ENCODE measurements at places on chromosomes 12 and 14. TPM values are rescaled to one million over a fixed set of nuclear protein-coding genes. Genes with fewer than 3 reads are reported as not detected.
A peak's percentile ranks its signal among the peaks of the same experiment; 100 is the strongest.

IRAK3 gene
- not detected for total RNA-seq

SIVA1 gene
- total RNA-seq: 519 TPM

TMEM233 gene
- total RNA-seq: not detected

KLRF1 gene
- not detected for total RNA-seq

CABP1 gene
- total RNA-seq: not detected

TMEM119 gene
- total RNA-seq: not detected

SLC39A5 gene
- total RNA-seq: not detected

CCND2 gene
- total RNA-seq: not detected

MYO1H gene
- not detected for total RNA-seq

SLC39A2 gene
- not detected for total RNA-seq

INSM2 gene
- total RNA-seq: 0.07 TPM

CLEC4A gene
- not detected for total RNA-seq

OTX2 gene
- not detected for total RNA-seq

ARG2 gene
- total RNA-seq: 1.1 TPM

GRCh38 chr14:58709949-58710348, 72.2 kb downstream of the DACT1 start:
- no peak for DNase-seq

GRCh38 chr14:74425525-74426201, 347 bp downstream of the SYNDIG1L start:
- DNase-seq: peak; percentile 30

GRCh38 chr12:39780913-39781446, 161.4 kb upstream of the ABCD2 start:
- DNase-seq: peak; percentile 8

DNA sequence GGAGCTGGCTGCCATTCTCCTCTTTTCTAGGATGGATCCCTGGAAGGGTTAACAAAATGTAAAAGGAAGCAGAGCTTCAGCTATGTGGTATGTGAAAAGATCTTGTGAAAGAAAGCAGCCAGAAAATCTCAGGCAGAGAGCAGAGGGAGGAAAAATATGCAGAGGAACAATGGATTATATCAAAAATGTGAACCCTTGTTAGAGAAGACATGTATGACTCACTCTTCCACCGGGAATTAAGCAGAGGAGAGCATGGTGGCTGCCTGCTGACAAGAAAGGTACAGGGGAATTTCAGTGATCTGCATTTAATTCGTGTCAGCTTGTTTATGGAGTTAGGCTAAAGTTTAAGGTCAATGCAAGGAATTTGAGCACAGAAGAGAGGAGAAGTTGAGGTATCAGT, 46.3 kb downstream of the KCNA1 start:
- no peak for DNase-seq

GRCh38 chr14:66135831-66136230, 350.3 kb upstream of the CCDC196 start:
- no peak for DNase-seq

GRCh38 chr12:50508970-50509663, 4.3 kb downstream of the DIP2B start:
- peak; percentile 62 for DNase-seq

GRCh38 chr12:24608637-24609285, 340.1 kb downstream of the BCAT1 start:
- no peak for DNase-seq

GRCh38 chr12:88108021-88108420, 33.9 kb downstream of the CEP290 start:
- DNase-seq: peak; percentile 2

DNA sequence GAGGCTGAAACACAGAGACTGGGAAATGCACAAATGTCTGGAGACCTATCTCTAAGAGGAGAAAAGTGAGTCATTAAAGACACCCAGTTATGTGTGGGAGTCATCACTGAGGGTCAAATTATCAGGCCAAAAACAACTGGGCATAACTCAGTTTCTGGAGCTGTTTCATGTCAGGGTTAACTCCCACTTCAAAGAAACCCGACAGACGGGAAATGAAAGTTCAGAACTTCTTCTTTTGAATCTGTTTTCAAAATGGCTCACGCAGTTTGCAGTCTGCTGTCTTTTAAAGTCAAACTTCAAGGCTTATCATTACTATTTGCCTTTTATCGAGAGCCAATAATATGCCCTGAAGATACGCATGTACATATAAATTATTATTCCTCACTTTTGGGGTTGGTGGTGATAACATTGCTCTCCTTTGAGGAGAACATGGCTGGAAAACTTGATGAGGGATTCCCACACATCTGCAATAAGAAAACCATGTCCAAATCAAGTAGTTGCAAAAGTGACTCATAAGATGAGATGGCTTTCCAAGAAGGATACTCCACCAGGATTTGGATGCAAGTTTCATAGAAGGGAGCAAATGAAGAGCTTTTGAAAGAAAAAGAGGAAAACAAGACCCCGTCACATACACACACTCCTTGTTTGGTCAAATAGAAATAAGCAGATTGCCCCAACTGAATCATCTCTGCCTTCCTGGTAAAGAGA, 341.4 kb downstream of the ADAMTS20 start:
- peak; percentile 31 for DNase-seq

- no peak for DNase-seq
Measured at GRCh38 chr14:105257464-105257863, 9.1 kb downstream of the BTBD6 start.

- DNase-seq: no peak
Measured at GRCh38 chr12:22574921-22575320, 30.6 kb upstream of the C2CD5 start.

DNA sequence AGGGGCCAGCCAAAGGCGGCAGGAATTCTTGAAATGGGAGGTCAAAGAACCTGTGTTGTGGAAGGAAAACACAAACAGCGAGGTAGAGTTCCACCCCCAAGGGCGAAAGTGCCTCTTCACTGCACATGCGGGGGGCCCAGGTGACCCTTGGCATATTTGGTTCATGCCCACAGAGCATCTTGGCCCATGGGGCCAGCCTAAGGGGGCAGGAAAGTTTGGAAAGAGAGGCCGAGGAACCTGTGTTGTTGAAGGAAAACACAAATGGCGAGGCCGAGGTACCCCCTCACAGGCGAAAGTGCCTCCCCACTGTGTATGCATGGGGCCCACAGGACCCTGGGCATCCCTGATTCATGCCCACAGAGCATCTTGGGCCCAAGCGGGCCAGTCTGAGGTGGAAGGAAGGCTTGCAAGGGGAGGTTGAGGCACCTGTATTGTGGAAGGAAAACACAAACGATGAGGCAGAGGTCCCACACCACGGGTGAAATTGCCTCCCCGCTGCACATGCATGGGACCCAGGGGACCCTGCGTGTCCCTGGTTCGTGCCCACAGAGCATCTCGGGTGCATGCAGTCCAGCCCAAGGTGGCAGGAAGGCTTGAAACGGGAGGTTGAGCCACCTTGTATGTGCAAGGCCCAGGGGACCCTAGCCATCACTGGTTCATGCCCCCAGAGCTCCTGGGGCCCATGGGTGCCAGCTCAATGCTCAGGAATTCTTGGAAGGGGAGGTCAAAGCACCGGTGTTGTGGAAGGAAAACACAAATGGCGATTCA, 384.1 kb downstream of the ALG10 start:
- no peak for DNase-seq

- no peak for DNase-seq
Measured at GRCh38 chr14:56004786-56005185, 113.4 kb upstream of the PELI2 start.

GRCh38 chr12:64172143-64172970, 49.7 kb downstream of the KICS2 start:
- peak; percentile 14 for DNase-seq

- no peak for DNase-seq
Measured at GRCh38 chr12:97167598-97167997, 260.5 kb downstream of the NEDD1 start.

- no peak for DNase-seq
Measured at GRCh38 chr12:11578461-11578993, 70.9 kb upstream of the ETV6 start.

DNA sequence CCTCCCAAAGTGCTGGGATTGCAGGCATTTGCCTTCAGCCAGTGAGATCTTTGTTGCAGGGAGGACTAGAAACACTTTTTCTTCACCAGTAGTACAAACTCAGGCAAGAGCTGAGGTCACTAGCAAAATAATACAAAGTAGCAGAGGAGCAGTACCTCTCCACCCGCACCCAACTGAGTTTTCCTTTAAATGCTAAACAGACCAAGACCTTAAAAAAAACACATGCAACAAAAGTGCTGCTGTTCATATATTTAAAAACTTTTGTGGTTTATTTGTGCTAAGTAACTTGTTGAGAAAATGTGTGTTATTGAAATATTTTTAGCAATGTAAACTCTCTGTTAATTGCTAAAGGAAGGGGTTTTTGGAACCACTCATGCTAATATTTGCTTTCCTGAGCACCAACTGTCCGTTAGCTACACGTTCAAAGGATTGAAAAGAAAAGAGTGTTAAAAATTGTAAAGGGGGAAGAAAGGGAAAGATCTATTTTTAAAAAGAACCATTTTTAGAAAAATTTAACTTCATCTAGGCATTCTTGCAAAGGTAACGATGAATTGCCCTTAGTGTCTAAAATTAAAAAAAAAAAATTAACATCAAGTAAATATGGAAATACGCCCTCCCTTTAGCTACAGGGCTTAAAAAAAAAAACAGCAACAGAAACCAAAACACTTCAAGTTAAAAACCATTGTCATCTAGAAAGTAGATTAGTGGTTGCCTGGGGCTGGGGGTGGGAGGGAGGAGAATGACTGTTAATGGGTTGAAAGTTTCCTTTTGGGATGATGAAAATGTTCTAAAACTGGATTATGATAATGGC, 114.0 kb upstream of the KRAS start:
- no peak for DNase-seq

GRCh38 chr14:106460916-106461315, 934.5 kb downstream of the TMEM121 start:
- no peak for DNase-seq

GRCh38 chr14:74616996-74617700, 5.1 kb upstream of the LTBP2 start:
- no peak for DNase-seq

DNA sequence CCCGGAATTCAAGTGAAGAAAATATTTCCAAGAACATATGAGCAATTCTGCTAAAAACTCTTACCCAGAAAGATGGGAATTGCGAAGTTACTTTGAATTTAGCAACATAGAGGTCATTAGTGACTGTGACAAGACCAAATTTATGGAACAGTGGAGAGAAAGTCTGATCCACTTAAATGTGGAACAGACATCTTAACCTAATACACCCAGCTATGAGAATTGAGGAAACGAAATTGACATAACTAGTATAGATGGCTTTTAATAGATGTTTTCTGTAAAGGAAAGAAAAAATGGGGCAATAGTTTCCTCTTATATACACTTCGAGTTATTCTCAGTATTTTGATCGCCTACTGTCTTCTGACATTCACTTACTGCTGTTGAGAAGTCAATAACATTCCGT, 4.6 kb downstream of the OVCH1 start:
- no peak for DNase-seq

DNA sequence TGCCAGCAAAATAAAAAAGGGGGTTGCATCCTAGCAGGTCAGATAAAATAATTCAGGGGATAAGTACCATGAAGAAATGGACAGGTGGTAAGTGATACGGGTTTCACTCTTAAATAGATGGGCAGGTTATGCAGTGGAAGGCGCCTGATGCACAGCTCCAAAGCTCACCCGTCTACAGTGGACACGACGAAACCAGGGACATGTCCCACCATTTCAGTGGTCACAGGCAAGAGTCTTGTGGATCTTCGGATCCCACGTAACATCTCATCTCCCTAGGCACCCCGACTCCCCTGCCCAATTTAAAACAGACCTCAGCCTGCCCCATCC, 60.5 kb downstream of the DDX51 start:
- DNase-seq: no peak

- DNase-seq: no peak
Measured at GRCh38 chr12:54991161-54991990, 6.8 kb upstream of the TESPA1 start.

DNA sequence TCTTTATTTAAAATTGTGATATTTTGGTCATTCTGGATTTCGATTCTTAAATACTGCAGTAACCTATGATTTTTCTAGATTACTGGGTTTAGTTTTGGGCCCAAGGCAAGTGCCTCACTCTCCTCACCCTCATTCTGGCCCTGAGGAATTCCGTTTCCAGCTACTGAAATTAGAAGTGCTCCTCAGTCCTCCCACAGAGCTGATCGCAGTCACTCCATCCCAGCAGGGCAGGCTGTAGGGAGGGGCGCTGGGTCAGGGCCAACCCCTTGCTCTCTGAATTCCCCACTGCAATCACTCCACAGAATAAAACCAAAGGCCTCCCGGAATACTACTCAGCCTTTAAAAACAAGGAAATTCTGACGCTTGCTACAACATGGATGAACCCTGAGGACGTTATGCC, 66.5 kb upstream of the DIO3 start:
- DNase-seq: no peak

DNA sequence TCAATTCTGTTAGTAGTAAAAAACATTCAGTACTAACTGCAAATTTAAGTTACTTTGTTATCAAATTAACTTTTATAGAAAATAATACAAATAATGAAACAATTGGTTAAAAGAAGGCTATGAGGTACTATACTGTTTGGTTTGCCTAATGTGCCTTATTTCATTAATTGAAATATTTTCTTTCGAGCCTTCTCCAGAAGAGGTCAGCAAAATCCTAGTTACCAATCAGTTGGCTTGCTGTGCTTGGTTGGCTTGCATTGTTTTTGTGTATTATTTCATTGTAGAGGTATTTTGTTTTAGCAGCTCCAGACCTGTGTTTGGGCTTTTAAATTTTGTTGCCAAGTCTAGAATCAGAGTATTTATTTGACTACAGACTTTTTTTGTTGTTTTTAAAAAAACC, 68.5 kb downstream of the AEBP2 start:
- DNase-seq: no peak

GRCh38 chr12:124734224-124734788, 129.4 kb downstream of the SCARB1 start:
- no peak for DNase-seq

DNA sequence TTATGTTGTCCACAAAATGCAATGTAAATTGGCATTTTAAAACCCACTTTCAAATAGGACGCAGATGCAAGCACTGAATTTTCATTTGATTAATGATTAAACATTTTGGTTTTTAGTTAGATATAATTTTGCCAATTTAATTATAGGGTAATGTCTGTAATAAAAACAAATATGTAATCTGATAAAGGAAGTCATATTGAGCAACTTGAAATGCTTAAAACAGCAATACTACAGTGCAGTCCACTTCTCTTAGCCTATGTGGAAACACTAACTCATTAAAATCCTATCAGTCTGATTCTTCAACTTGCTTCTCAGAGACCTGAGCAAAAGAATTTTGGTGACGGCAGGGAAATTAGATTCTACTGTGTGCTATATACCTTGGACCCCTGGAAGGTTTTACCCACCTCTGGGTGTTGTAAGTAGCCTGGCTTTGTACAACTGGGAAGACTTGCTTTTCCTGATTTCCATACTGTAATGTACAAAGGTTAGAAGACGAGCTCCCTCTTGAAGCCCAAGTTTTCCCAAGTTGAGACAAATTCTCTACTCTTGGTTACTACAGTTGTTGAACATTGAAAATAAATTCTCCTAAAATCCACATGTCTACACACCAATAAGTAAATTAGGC, 4.1 kb downstream of the TRHDE start:
- peak; percentile 67 for DNase-seq

GRCh38 chr14:21822109-21822508, 148.5 kb upstream of the OR4E1 start:
- no peak for DNase-seq

GRCh38 chr12:75694534-75695268, 183.3 kb upstream of the KRR1 start:
- DNase-seq: peak; percentile 26
